ENCODE measurements at places on chromosomes 16 and 17. TPM values are rescaled to one million over a fixed set of nuclear protein-coding genes. Genes with fewer than 3 reads are reported as not detected.
A peak's percentile ranks its signal among the peaks of the same experiment; 100 is the strongest.

GRCh38 chr17:62689441-62690167 lies 62.1 kb downstream of the MRC2 start:
- no peak for ATAC-seq

DNA sequence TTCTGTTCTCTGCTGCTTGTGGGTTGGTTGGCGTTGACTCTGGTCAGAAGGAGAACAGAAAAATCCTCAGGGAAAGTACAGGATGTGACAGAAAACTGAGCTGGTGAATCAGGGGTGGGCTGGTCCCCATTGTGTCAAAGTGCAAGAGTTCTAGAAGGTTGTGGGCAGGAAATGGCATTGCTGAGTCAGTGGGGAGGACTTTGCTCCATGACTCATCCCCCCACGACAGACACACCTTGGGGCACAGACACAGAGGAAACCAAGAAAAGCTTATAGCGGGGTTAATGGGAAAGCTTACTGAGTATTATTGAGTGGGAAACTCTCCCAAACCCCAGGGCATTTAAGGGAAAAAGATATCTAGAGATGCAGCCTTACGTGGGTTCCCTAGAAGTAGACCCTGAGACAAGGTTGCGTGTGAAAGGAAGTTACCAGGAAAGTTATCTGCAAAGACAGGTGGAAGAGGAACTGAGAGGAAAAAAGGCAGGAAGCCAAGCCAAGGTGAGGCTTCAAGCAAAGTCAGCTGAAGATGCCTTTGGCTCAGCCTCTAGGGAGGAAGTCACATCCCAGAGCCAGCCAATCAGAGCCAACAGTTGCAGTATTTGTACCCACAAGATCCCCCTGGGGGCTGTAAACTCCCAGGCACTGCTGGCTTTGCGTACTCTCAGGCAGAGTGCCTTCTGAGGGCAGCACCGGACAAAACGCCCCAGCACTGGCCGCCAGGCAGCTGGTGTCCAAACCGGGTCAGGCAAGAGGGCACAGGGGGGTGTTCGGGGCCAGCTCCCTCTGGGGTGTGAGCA lies 86.4 kb downstream of the FOXL1 start:
- no peak for ATAC-seq

DNA sequence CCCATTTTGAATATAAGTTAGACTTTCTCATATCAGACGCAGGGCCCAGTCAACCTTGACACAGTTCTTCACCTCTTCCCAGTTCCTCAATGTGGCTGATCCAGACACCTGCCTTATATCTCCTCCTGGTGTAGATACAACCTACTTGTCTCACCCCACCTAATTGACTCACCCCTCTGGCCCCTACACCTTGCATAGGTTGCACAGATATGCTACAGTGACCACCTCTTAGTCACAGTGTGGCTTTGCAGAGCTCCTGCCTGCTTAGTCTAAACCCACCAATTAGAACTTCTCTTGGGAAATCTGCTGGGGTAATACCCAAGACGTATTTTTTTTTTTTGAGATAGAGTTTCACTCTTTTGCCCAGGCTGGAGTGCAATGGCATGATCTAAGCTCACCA lies 16.8 kb downstream of the CHP2 start:
- no peak for ATAC-seq

GRCh38 chr17:3556916-3557767 lies 470 bp downstream of the TRPV3 start:
- ATAC-seq: peak; percentile 11

GRCh38 chr16:47956916-47957315 lies 198.9 kb downstream of the ABCC12 start:
- no peak for ATAC-seq

DNA sequence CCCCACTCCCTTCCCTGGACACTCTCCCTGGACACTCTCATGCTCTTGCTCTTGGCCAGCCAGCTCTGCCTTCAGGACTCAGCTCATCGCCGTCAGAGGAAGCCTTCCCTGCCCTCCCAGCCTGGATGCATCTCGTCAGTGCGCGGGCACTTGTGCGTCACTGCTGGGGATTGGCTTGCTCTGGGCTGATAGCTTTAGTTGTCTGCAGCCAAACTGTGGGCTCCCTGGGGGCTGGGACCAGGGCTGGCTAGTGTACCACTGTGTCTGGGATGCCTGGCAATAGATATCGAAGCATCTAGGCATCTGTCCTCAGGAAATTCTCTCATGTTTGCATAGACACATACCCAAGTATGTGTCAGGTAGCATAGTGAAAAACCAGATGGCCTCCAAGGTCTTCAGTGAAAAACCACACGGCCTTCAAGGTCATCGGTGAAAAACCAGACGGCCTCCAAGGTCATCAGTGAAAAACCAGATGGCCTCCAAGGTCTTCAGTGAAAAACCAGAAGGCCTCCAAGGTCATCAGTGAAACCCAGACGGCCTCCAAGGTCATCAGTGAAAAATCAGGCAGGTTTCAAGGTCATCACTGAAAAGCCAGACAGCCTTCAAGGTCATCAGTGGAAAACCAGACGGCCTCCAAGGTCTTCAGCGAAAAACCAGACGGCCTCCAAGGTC lies 72.0 kb downstream of the CMIP start:
- ATAC-seq: no peak

GRCh38 chr16:50169555-50170096 lies 16.5 kb downstream of the TENT4B start:
- no peak for ATAC-seq

DNA sequence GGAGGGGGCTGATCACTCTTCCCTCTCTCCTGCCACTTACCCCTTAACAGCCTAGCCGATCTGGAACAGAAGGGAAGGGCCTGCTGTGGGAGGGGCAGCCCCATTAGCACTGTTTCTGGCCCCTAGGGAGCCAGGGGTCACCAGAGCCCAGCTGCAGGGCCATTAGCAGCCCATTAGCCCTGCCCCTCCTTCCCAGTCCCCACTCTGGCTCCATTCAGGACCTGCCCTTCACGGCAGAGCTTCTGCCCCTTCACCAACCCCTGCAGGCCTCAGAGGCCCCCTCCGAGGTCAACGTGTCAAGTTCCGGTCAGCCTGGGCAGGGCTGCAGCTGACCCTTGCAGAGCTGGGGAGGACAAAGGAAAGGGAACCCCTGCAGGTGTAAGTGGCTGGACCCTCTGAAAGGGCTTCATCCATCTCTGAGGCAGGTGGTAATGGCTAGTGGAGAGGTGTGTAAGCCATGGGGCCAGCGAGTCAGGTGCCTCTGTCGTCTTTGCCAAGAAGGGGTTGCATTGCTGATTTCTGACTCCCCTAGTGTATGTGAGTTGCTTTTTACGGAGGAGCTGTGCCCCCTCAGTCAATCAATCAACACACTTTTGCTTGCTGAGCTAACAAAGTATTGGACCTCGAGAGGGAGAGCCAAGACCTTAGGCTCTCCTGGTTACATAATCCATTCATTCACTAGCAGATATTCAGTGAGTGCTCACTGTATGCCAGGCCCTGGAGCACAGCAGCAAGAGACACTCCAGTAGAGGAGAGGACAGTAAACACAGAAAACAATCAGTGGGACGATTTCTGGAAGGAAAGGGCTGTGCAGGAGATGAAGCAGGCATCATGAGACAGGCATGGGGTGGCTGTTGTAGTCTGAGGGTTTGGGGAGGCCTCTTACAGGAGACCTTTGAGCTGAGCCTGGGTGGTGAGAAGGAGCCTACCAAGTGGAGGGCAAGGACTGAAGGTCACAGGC lies 18.2 kb upstream of the KCNJ12 start:
- ATAC-seq: no peak

BAIAP2 gene
- 26.5 TPM for total RNA-seq

TBC1D3I gene
- total RNA-seq: not detected

CD300C gene
- total RNA-seq: 0.32 TPM

PRAC2 gene
- not detected for total RNA-seq

MYH1 gene
- total RNA-seq: not detected

All from motor neuron (in vitro differentiated cells).